ENCODE measurements at places on chromosomes 16 and 17.

DNA sequence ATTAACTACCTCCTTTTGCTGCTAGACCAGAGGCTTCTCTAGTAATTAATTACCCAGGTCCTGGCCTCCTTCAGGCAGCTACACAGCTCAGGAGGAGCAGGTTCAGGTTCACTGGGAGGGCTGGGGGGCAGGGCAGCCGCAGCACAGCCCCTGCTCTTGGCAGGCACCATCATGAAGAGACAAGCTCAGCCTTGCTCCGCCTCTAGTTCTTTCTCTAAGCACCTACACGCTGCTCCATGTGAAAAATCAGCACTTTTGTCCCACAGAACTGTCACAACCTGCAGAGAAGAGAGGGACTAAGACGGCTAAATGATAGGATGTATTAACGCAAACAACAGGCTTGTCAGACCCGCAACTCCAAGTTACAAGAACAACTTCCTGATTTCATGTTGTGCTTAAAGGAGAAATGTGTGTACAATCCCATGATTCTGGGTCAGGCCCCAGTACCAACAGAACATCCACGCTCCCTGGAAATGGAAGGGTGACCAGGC, 53.4 kb downstream of the GRB2 start:
- peak; percentile 93 for DNase-seq

GRCh38 chr17:48373130-48373830, 56.7 kb downstream of the SKAP1 start:
- DNase-seq: no peak

DNA sequence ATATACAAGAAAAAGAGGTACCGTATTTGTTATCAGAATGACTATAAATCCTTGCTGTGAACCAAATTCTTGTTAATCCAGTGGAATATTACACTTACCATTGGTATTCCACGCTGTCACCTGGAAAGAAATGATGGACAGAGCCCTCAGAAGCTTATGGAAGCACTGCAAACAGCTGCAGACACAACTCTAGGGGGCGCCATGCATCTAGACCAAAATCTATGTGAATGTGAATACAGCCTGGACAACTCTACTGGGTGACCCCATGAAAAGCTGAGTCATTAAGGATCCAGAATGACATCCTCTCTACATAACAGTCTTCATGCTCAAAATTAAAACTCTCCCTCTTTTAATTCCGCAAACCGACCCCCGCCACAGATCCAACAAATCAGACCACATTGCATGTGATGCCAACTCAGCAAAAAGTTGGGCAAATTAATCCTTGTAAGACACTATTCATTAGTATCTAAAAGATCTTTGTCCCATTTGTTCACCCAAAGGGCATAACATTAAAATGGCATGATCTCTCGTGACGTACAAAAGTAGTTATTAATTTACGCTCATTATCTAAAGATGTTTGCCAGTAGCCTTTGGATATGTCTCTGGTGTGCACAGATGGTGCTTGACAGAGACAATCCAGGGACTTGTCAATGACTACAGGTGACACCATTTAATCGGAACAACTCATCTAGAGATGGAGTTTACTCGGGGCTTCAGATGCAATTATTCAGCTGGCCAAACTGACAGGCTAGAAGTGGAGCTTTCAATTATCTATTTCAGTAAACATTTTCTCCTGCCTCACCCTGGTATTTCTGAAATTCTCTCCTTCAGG, 552.7 kb upstream of the PSMD7 start:
- DNase-seq: no peak

GRCh38 chr16:861446-861845, 60.9 kb upstream of the GNG13 start:
- no peak for DNase-seq

DNA sequence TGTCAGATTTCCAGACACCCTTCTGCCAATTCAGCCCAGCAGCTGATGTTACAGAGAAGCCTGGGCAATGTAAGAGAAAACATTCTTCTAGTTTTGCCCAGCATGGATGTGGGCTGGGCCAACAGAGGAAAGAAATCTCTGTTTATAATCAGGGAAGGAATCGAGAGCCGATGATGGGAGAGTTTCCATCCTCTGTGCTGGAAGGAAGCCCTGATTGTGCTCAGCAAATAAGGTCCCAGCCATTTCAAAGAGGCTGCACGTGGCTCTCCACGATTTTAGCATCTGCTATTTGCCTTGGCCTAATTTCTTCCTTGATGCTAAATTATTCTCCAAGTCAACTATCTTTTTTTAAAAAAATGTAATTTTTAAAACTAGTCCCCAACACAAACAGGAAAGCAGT, 70.0 kb downstream of the IRX6 start:
- no peak for DNase-seq
